Calu3 (cell line): ENCODE measurements at places on chromosomes 4 and X. TPM values are rescaled to one million over a fixed set of nuclear protein-coding genes. Genes with fewer than 3 reads are reported as not detected.
A peak's percentile ranks its signal among the peaks of the same experiment; 100 is the strongest.

DNA sequence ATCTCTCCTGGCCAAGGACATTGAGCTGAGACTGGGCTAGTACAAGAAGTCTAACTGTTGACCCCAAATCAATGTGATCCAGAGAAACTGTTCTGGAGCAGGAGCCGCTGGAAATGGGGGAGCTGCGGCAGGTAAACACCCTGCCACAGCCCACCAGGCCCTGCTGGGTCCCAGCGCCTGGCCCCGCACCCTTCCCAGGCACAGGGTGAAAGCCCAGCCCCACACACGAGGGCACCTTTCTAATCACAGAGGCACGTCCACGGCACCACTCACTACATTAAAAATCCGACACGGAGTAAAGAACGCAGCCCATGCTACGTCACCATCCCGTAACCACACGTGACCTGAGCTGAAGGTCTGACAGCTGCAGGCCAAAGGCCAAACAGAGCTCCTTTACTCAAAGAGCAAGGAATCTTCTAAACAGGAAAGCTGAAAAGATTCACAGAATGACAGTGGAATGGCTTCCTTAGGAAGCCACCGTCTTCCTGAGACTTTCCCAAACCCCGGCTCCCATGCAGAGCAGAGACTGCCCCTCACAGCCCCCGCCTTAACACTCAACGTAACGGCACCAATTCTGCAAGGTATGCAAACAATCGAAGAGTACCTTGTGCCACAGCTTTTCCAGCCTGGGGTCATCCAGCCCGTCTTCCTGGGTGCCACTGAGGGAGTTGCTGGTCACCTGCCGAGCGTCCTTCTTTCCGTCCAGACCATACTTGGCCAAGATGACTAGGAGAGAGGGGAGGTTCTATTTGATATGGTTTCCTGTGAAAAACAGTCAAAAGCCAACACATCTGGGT lies 12.6 kb downstream of the LRPAP1 start:
- no peak for DNase-seq

DNA sequence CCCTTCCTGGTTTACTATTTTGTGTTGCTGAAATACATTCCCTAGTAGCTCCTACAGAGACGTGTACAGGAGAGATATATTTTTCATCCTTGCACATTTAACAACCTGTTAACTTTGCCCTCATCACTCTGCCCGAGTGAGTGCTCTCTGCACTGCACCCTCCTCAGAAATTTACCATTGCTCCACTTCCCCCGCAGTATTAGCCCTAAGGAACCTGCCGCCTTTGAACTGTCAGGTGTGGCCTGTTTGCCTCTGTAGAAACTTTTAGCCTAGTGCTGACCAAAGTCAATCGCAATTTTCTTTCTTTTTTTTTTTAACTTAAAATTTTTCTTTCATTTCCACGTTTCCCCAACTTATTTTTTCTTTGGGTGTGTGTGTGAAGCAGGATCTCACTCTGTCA lies 46.6 kb upstream of the TBL1X start:
- DNase-seq, result no peak

- DNase-seq, result no peak
Measured at GRCh38 chr4:105845559-105845958, 49.7 kb upstream of the NPNT start.

DNA sequence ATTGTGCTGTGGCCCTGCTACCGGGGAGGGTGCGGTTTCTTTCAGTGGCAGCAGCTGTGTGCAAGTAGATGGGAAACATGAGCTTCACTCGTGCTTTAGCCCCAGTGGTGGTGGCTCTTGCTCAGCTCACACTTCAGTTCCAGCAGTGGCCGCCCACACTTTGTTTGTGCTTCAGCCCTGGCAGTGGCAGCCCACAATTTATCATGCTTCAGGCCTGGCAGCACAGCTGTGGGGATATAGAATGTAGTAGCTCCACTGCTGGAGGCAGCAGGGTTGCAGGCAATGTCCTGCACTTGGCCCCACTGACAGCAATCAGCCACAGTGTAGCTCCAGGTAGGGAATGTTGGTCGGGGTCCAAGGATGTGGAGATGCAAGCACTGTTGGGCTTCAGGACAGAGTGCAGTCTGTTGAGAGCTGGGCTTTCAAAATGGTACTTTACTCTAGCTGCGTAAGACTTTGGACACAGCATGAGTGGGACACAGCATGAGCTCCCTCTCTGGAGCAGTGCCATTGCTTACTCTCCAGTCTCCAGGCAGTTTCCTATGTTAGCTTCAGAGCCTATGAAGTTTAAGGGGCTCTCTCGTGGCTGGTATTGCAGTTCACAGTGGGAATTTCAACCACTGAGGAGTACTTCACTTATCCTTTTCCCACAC lies 413.1 kb downstream of the PDGFC start:
- no peak for DNase-seq

GRCh38 chr4:48346594-48346993 lies 5.3 kb downstream of the SLAIN2 start:
- no peak for DNase-seq

DNA sequence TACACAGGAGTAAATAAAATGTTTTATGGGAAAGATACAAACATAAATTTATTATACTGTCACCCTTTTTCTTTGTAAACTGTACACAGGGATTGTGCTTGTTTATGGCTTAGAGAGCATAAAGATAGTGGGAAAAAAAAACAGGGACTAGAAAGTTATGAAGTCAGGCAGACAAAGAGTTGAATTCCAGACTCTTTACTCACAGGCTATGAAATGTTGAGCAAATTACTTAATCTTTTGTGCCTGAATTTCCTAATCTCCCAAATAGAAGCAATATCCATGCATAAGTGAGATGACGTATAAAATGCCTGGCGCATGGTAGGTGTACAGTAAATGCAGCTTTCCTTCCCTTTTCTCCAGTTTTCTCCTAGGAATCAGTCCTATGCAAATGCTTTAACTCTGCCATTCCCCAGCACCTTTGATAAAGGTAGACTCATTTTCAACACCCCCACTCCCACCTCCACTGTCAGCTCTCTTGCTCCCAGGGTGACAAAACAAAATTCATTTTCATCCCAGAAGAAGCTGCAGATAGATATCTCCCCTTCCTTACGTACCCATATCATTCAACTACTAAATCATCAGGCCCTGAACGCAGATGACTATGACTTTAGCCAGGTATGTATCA lies 44.5 kb upstream of the BTC start:
- DNase-seq, result no peak

DNA sequence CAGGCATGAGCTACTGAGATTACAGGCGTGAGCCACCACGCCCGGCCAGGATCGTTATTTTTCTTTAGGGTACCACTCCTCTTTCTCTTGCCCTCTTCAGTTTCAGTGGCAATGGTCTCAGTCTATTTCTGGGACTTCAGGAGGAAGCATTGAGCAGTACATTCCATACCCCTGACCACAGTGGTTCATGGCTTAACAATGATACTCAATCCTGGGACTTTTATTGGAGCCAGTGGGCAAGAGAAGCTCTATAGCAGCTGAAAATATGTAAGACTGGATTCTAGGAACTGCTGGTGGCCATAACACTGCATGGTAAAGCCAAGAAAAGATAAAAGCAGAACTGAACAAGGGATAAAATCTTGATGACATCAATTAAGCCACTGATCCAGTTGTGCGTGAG lies 5.8 kb upstream of the CCNA2 start:
- DNase-seq, result no peak

GRCh38 chr4:101019941-101020401 lies 327.4 kb downstream of the PPP3CA start:
- DNase-seq, result peak; percentile 32

GRCh38 chr4:26175006-26175786 lies 145.6 kb upstream of the RBPJ start:
- no peak for DNase-seq

DNA sequence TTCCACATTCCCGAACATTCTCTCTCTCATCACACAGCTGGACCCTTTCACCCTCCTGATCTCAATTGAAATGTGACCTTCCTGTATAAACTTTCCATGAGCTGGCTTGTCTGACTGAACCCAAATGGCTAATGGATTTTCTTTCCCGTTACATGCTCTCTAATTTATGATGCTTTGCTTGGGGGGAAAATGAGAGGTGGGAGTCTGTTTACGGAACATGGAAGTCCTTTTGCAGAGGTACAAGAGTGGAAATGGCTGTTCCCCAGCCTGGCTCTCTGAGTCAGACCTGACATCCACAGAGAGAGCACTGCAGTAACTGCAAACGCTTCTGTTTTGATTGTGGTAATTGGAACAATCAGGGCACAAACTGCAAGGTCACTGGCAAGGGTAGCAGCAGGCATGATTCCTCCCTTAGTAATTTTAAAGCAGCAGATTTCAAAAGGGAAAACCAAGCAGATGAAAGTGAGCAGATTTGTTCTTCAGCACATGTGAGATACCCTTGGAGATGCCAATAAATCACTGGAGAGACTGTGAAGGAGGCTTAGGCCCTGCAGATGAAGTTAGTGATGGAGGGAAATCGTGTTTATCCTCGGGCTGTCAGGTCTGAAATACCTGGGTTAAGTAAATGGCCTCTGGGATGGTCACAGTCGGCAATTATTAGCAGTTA lies 83.9 kb downstream of the SNCA start:
- DNase-seq, result no peak

- no peak for DNase-seq
Measured at GRCh38 chrX:72121383-72121782, 10.3 kb downstream of the RTL5 start.

- DNase-seq, result no peak
Measured at GRCh38 chr4:42167709-42168108, 15.3 kb upstream of the BEND4 start.

GRCh38 chr4:119671205-119671604 lies 42.6 kb upstream of the PDE5A start:
- no peak for DNase-seq

DNA sequence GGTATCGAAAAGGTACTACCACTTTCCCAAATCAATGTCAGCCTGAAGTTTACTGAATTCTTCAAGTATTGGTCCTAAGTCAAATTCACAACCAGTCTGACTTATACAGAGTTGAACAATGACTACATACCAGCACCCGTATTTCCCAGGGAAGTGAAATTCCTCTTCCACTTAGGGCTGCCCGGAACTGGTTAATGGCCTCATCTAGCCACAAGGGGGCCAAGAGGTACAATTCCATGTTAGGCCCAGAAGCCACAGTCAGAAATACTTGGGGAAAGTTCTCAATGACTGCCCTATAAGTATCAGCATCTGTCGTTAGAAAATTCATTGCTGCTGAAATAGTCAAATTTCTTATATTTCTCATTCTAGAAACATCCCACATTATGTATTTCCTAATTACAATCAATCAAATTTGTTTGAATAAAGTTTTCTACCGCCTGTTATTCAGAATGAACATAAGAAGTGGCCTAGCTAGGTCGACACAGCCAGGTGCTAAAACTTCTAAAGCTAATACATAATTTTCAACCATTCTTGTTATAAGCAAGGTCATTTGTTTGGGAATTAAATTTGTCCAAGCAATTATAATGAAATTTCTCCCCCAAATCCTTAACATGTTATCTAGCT lies 5.6 kb upstream of the PCDH7 start:
- peak; percentile 48 for DNase-seq

DNA sequence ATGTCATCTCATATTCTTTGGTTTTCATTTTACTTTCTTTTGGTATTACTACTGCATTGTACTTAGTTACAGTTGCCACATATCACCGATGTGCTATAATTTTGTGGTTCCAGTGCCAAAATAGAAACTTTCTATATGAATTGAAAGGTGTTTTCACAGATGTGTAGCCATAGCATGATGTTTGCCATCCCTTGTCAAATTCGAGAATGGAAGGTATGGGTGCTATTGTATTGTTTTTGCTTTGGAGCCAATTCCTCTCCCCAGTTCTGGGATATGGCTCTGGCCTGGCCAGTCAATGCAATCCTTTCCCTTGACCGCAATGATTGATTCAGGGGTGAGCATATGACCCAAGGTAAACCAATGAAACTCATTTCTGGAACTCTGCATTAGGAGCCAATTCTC lies 86.2 kb upstream of the RPS6KA3 start:
- no peak for DNase-seq

GRCh38 chr4:83369831-83370639 lies 35.4 kb upstream of the HPSE start:
- no peak for DNase-seq

GRCh38 chr4:32042486-32043247 lies 1322.5 kb downstream of the PCDH7 start:
- DNase-seq, result no peak

DNA sequence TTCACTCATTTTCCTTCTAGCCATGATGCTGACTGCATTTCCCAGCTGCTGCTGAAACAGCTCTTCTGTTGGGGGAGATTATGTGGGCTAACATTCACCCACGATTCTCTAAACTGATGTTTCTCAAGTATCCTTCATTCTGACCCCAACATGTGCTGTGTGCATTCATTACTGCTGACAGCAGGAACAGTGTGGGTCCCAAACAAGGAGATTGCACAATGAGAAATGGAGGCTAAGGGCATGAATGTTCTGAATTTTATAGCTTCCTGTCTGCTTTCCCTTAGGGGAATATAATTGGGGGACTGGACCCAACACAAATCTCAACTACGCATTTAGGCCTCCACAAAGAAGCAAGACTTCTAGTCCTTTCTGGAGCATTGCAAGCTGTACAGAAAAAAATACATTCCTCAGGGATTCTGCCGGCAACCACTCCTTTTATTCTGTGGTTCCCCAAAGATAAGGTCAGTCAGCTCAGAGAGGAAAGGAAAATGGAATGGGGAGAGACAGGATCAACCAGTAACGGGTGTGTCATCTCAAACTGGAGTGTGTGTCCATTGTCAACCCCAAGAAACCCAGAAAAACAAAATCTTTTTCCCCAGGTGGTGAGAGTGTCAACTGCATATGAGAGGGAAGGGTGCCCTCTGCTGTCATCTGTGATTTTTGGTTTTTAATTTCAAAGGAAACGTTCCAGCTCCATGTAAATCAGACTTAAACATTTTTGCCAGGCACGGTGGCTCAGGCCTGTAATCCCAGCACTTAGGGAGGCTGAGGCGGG lies 81.5 kb upstream of the EGFL6 start:
- DNase-seq, result peak; percentile 78

GRCh38 chr4:66628146-66628545 lies 917.2 kb downstream of the CENPC start:
- no peak for DNase-seq

DNA sequence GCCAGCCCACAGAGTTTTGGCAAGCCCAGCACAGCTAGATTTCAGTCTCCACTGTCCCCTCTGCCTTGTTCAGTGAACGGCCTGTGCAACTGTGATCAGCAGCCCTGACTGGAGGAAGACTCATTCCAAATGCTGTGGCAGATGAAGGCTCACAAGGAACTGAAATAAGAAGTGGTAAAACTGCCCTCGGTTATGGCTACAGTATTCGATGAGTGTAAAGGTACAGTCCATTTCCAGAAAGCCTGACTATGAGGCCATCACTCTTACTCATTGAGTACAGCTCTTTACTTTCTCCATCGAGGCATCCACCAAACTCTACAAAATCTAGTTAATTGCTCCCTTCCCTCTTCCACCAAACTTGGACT lies 69.1 kb downstream of the RHOH start:
- no peak for DNase-seq

The SUPT20HL2 gene
- total RNA-seq, result not detected in 2 replicates

The TCEAL7 gene
- not detected in 2 replicates for total RNA-seq

The SHROOM2 gene
- total RNA-seq, result 14.1 and 15.3 TPM in 2 replicates

The HTN3 gene
- total RNA-seq, result not detected in 2 replicates

The CENPVL1 gene
- total RNA-seq, result not detected in 2 replicates

The FAM47A gene
- not detected in 2 replicates for total RNA-seq

The SAGE1 gene
- not detected in 2 replicates for total RNA-seq

The EMCN gene
- not detected in 2 replicates for total RNA-seq

The EGFL6 gene
- total RNA-seq, result not detected in 2 replicates

The GAGE2A gene
- total RNA-seq, result not detected in 2 replicates

The NUDT11 gene
- 1.3 and 1.4 TPM in 2 replicates for total RNA-seq

The FRAS1 gene
- 24.1 and 29.4 TPM in 2 replicates for total RNA-seq

The PCDH7 gene
- 0.45 and 1.8 TPM in 2 replicates for total RNA-seq

The CPLX1 gene
- 0.42 and 0.93 TPM in 2 replicates for total RNA-seq
